ENCODE measurements at places on chromosomes 4 and X. TPM values are rescaled to one million over a fixed set of nuclear protein-coding genes. Genes with fewer than 3 reads are reported as not detected.

Gene ZNF157
- 0.49 TPM for total RNA-seq

Gene STBD1
- total RNA-seq = 17.1 TPM

Gene TKTL1
- total RNA-seq = under 0.01 TPM

GRCh38 chr4:90159193-90159592 lies 32.0 kb downstream of the CCSER1 start:
- H3K36me3 ChIP-seq = no peaks in the 10 kb centered on the region
- H3K4me1 ChIP-seq = no peaks in the 10 kb centered on the region
- no peak for DNase-seq
- H3K27ac ChIP-seq = no peak overlapping the region
- H3K27me3 ChIP-seq = no peaks in the 10 kb centered on the region
- no peak overlapping the region for H3K4me3 ChIP-seq

GRCh38 chrX:113510586-113510985 lies 670.0 kb upstream of the AMOT start:
- no peaks in the 10 kb centered on the region for H3K4me1 ChIP-seq
- H3K4me3 ChIP-seq = no peak overlapping the region
- no peaks in the 10 kb centered on the region for H3K36me3 ChIP-seq
- DNase-seq = no peak
- no peaks in the 10 kb centered on the region for H3K27me3 ChIP-seq

DNA sequence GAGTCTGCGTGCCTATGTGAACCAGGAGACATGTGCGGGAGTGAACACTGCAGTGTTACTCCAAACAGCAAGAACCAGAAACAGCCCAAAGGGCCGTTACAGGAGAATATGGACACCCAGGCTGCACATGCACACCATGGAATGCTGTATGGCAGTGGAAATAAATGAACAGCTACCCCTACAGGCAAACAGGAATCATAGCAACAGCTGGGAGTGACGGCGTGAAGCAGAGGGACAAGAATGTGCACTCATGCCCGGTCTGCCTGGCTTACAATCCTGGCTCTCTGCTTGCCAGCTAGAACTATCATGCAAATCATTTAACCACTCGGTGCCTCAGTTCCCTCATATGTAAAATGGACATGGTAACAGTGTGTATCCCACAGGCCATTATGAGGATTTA lies 16.6 kb downstream of the GPKOW start:
- H3K36me3 ChIP-seq = peaks cover 9% of the 10 kb centered on the region
- no peaks in the 10 kb centered on the region for H3K4me1 ChIP-seq
- DNase-seq = no peak
- no peak overlapping the region for H3K27ac ChIP-seq

DNA sequence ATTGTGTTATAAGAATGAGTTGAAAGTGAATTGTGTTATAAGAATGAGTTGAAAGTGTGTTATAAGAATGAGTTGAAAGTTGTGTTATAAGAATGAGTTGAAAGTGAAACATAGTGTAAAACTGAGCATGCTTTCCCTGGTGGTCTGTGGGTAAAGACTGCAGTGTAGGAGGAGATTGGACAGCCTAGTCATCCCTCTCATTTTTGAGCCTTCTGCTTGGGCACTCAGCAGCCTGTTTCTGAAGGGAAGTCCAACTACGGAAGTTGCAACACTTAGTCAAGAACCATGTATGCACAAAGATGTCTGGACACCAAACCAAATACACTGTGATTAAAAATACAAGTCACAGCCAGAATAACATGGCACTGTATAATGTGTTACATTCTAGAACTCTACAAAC lies 72.6 kb downstream of the ANK2 start:
- no peaks in the 10 kb centered on the region for H3K4me1 ChIP-seq
- no peak overlapping the region for H3K27ac ChIP-seq
- H3K4me3 ChIP-seq = no peak overlapping the region
- H3K27me3 ChIP-seq = no peaks in the 10 kb centered on the region
- H3K36me3 ChIP-seq = no peaks in the 10 kb centered on the region

- H3K27ac ChIP-seq = no peak overlapping the region
- H3K4me3 ChIP-seq = no peak overlapping the region
- no peaks in the 10 kb centered on the region for H3K27me3 ChIP-seq
Observed at GRCh38 chr4:126890383-126890782, 742.4 kb upstream of the INTU start.

DNA sequence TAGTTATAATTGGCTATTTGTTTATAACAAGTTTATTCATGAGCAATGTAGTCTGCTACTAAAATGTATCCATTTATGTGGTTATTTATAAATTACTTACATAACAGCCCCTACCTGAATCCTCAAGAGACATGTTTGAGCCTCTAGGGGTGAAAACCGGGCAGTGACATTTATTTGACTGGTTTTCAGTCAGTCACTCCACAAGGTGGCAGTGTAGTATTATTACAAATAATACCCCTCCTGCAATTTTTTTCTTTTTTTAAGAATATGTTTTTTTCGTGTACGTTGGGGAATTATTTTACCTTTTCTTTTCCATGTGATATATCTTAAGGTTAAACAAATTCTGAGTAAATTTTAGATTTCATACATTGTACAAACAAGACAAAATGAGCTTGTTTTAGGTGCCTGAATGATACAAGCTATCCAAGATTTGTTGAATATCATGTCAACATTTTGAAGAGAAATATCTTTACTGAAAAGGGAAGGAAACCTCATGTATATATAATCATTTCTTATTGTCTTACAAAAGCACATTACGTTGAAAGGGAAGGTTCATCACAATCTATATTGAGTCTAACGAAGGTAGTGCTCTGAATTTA lies 598.7 kb upstream of the TECRL start:
- no peak for DNase-seq
- H3K4me1 ChIP-seq = no peaks in the 10 kb centered on the region
- no peak overlapping the region for H3K27ac ChIP-seq

DNA sequence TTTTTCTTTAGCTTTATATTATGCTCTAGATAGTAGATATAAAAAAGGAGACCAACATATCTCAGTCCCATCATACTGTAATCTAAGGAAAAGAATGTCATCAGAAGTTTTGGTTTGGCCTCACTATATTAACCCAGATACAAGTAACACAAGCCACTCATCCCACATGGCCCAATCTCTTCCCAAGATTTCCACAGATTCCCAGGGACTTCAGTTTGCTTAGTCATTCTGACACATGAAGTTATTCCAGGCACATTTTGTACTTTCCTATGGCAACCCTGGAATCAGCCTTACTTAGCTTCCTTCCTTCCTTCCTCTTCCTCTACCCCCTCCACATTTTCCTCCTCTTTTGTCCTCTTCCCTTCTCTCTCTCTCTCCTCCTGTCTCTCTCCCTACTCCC lies 21.7 kb upstream of the DCLK2 start:
- H3K36me3 ChIP-seq = no peaks in the 10 kb centered on the region
- no peak overlapping the region for H3K4me3 ChIP-seq
- no peak for DNase-seq
- no peaks in the 10 kb centered on the region for H3K4me1 ChIP-seq
- H3K27ac ChIP-seq = no peak overlapping the region
- H3K27me3 ChIP-seq = no peaks in the 10 kb centered on the region

Measured in sigmoid colon (tissue), 7 donors.